ENCODE measurements at places on chromosomes 3 and 15.

GRCh38 chr15:62994439-62994838, 48.1 kb upstream of the TPM1 start:
- no peak for DNase-seq

GRCh38 chr15:62647843-62648505, 394.6 kb upstream of the TPM1 start:
- no peak for DNase-seq

- no peak for DNase-seq
These were observed 9.0 kb downstream of the EFCAB12 start for GRCh38 chr3:129419476-129419875.

DNA sequence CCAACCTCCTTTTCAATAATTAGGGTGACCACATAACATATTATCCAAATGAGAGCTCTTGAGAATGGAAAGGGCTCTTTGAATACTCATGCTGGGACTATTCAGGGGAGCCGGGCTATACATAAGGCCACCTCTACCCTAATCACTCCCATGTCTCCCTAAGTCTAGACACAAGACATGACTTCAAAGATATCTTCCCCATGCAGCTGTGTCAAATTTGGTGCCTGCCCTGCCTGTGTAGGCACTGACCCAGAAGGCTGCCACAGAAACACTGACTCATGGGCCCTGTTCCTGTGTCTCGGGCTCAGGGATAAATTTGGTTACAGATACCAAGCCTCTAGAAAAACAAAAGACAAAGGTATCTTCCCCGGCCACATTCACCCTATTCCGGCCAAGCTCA, 70.3 kb downstream of the MYLK start:
- DNase-seq: no peak

DNA sequence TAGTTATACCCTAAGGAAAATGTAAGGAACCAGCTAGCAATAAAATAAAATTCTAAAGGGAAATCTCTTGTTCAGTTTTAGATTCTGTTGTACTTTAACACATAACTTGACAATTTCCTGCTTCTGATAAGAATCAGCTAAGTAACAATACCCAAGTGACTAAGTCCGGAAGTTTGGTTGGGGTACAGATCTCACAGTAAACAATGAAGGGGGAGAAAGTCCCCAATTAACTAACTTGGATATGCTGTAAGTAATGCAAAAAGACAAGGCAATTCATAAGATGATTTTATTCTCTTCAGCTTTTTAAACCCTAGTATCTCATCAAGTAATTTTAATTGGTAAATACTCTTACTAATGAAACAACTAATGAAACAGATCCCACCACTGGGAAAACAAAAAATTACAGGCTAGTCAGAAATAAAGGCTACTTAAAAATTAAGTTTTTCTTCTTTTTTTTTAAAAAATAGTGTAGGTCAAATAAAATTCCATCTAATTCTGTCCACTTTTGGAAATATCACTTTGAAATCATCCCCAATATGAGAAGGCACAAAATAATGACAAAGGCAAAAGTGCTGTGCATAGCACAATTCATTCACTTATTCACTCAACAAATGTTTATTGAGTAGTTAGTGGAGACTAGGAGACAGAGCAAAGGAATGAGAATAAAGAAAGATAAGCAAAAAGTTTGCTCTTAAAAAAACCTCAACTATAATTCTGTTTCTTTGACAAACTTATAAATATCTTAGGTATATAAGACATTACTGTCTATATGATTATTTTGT, 37.8 kb upstream of the IL20RB start:
- DNase-seq: no peak

DNA sequence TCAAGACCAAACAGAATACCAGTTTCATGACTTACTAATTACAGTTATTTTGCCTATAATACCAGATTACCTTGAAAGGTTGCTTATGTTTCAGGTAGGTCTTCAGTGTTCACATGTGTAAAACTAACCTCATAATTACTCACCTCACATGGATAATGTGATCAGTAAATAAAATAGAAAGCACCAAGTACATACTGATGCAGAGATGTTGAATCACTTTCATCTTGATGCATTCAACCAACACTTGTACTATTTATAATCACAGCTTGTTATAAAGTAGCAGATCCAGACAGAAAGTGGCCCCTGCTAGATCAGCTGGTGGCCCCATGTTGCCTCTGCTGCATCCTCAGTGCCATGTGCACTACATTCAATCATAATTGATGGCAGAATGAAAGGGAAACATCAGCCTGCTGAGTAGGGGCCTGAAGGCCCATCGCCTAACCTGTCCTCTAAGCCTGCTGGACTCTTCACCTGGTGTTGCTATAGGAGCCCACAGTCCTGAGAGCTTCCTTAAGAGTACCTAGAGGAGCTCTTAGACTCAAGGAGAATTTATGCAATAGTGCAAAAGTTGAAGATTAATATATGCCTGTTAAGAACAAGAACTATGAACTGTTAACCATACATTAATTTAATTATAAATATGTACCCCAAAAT, 154.3 kb downstream of the PLCL2 start:
- no peak for DNase-seq

DNA sequence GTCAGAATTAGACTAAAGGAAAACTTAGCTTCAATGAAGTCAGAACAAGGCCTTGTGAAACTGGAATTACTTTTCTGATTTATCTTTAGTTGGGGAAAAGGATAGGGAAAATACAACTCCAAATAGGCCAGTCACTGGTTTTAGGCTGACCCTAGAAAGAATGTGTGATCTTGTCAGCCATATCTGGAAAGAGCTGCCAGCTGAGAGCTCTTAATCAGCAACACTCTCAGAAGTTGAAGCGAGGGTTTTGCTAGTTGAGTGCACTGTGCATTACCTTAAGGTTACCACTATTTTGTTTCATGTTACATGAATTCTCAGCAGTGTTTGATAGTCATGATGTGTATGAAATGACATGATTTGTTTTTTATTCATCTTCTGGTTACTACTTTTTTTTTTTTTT, 905.3 kb upstream of the ALCAM start:
- no peak for DNase-seq

DNA sequence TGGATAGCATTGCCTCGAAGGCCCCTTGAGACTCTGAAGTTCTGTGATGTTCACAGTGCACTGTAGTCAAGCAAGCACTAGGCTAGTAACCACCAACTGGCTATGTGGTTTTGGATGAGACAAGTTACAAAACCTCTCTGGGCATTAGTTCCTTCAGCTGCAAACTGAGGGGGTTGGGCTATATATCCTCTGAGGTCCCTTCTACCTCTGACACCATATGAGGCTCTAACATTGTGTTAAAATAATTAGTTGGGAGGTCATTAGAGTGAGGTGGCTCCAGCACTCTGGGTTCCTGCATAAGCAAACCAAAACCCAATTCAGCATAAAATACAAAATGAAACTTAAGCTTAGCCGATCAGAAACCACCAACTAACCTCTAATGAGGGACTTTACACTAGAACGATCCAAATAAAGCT, 209.5 kb upstream of the LRRN1 start:
- DNase-seq: no peak

DNA sequence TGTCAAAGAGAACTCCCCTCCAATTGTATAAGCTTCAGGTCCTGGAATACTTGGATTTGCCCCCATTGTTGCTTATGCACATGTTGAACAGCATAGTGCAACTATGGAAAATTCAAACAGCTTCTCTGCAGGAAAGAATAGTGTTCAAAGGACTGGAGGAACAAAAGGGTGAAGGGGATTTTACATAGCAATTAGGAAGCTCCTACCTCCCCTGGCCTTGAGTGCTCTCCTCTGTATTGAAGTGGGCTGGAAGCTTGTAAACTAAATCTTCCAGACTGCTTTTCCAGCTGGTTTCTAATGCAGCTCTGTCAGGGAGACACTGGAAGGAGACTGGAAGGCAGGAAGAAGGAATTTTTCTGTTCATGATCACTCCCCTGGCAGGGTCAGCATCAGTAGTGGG, 7.2 kb upstream of the ELP6 start:
- DNase-seq: no peak

DNA sequence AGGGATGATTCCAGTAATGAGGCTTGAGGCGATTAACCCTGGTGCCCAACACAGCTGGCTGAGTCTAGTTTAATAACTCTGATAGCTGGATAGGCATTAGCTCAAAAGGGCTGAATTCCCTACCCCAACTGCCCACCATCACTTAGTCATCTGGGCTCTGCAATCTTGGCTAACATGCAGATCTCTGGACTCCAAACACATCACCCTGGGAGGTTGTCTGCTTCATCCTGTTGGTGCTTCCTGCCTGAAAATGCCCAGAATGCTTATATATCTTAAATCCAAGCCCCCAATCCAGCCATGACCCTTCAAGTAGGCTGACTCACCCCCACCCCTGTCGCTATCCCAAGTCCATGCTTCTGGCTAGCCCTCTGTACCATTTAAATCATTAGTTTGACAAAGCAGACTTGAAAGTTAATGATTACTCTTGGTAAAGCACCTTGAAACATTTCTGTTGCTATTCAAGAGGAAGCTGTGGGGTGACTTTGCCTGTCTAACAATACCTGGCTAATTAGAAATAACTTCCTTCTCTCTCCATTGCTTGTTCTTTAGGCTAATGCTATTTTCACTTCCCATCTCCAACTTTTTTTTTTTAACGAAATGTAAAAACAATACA, 107.0 kb upstream of the RORA start:
- DNase-seq: no peak

- no peak for DNase-seq
These were observed 8.7 kb upstream of the ST6GAL1 start for GRCh38 chr3:186921578-186921977.

DNA sequence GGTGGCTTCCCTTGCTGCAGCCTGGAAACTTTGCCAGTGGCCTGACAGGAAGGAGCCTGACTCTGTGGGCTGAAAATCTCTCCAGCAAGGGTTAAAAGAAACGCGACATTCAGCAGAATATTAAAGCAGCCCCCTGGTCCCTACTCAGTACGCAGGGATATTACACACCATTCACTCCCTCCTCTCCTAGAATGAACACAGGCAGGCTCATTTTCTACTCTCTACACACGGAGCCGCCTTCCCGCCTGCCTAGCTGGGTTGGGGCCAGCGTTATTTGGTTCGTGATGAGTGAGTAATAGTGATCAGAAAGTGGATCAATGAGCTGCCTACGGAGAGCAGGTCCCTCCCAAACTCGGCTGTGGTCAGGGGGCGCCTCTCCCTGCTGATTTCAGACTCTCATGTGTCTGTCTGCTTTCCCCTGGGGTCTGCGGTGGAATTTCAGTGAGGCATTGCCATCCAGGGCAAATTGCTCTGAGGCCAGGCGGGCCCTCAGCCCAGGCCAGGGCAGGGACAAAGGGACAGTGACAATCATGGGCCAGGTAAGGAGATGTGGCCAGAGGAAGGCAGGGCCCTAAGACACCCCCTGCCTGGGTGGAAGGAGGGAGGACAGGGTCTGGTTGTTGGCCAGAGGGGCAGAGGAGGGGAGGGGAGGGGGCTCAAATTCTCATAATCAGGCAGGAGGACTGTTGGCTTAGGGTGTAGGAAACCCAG, 2.8 kb downstream of the EPHB1 start:
- no peak for DNase-seq

- DNase-seq: no peak
These were observed 39.3 kb upstream of the UTS2B start for GRCh38 chr3:191369616-191370010.

- DNase-seq: no peak
These were observed 451.5 kb downstream of the FGF12 start for GRCh38 chr3:192275741-192276355.

DNA sequence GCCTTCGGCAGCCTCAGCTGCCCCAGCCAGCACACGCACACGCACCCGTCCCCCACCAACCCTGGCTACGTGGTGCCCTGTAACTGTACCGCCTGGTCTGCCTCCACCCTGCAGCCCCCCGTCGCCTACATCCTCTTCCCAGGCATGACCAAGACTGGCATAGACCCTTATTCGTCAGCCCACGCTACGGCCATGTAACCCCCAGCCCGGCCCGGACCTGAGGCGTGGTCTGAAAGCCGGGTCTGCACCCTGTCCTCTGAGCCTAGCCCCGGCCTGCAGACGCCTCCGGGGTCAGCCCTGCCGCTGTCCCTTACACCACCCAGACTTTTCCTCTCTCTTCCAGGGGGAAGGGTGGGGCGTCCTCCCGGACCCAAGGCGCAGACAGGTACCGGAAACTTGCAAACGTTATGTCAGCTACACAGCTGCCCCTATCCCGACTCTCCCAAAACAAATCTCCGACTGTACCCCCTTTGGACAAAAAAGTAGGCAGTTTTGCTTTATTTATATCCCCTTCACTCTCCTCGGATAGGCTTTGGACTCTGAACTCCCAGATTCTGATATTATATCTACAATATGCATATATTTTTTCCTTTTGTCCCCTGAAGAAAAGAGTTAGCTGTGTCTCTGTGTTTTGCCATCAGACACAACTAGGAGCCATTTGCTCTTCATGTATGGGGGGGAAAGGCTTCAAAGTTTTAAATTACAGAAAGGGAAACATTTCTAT, 1.4 kb downstream of the SOX14 start:
- DNase-seq: no peak

- no peak for DNase-seq
These were observed 29.2 kb upstream of the TRPM1 start for GRCh38 chr15:31130576-31131237.

DNA sequence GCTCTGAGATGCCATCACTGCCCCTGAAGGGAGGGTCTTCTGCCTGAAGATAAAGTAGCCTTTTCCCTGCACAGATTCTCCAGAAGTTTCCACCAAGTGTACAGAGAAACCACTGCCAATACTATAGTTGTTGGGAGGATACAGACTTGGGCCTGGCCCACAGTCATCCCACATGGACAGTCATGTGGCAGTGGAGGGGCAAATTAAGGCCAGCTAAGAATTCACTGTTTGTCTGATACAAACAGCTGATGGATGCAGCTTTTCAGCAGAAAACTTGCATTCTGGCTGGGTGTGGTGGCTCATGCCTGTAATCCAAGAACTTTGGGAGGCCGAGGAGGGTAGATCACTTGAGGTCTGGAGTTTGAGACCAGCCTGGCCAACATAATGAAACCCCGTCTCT, 22.1 kb downstream of the HOMER2 start:
- DNase-seq: no peak

GRCh38 chr3:160583451-160583850, 18.1 kb upstream of the KPNA4 start:
- DNase-seq: no peak

DNA sequence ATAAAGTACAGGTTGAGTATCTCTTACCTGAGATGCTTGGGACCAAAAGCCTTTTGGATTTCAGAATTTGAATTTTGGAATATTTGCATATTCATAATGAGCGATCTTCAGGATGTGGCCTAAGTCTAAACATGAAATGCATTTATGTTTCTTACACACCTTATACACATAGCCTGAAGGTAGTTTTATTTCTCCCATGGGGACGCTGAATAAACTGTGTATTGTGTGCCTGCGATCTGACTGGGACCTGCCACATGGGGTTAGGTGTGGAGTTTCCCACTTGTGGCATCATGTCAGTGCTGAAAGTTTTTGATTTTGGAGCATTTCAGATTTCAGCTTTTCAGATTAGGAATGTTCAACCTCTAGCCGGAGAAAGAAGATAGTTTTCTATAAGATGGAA, 35.5 kb downstream of the UBE2E2 start:
- DNase-seq: no peak

Measured in cortex of kidney (tissue), 1 donor.